Stimulated activated CD4-positive, alpha-beta T cell treated with anti-CD3 and anti-CD28 coated beads, Interleukin-2, amount 100 ng/mL, for 4 hours (primary cell): ENCODE measurements at places on chromosomes 1 and 21.

DNA sequence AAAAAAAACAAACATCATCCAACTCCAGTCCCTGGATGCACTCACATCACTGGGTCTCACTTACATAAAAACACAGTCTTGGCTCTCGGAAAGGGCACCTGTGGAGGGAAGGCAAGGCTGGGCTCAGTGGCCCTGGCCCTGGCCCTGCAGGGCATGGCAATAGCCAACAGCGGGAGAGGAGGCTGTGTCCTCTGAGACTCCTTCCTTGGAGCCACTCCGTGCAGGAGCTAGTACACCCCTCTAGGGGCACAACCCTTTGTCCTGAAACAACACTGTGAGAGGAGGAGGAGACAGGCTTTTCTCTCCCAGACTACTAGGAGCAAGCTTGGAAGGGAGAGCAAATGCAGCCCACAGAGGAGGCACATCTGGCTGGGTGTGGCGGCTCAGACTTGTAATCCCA lies 28.0 kb downstream of the URB1 start:
- no peak for DNase-seq

DNA sequence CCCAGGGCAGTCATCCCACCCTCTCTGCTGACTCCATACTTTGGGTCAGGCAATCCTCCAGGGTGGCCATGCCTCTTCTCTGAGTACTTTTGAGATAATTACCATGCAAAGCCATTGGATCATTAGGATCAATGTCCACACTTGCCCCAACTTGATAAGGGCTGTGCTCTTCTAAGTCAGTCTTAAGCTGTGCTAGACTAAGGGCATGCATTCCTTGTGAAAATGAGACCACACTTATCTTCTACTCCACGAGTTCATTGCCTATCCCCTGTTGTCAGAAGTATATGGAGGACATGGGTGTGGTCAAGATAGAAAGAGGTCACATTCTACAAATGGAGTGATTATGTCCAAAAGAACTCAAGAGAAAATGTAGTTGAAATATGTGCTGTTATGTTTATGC lies 18.9 kb upstream of the SSX2IP start:
- DNase-seq = no peak

GRCh38 chr1:233916706-233917105 lies 12.2 kb downstream of the SLC35F3 start:
- no peak for DNase-seq

GRCh38 chr1:202304375-202304774 lies 37.4 kb downstream of the UBE2T start:
- no peak for DNase-seq

DNA sequence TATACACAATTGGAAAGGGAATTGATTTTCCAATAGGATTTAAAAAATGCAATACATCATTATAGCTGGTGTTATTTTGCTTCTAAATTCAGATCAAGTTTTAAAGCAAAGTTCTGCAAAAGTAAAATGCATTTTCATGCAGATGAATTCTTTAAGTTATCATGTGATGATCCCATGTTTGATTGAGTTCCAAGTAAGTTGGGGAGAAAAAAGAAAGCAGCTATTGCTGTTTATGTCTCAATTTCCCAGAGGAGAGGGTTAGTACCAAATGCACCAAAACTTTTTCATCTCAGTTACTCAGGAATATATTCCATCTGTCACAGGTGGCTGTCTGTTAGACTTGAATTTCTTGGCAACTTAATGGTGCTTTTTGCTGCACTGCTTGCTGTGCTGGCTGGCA lies 29.7 kb downstream of the HSPA13 start:
- no peak for DNase-seq

GRCh38 chr1:41461790-41462679 lies 22.4 kb downstream of the EDN2 start:
- DNase-seq = no peak

DNA sequence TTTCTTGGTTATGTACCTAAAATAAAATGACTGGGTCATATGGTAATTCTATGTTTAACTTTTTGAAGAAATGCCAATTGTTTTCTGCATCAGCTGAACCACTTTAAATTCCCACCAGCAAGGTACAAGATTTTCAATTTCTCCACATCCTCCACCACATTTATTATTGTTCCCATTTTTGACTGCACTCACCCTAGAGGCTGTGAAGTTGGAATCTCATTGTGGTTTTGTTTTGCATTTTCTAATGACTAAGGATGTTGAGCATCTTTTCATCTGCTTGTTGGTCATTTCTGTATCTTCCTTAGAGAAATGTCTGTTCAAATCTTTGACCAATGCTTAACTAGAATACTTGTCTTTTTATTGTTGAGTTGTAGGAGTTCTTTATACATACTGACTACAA lies 72.5 kb downstream of the ASTN1 start:
- no peak for DNase-seq
